ENCODE measurements at places on chromosomes 7 and 10.

- no peak for DNase-seq
Observed at GRCh38 chr7:142303650-142304049, 45.8 kb upstream of the PRSS58 start.

DNA sequence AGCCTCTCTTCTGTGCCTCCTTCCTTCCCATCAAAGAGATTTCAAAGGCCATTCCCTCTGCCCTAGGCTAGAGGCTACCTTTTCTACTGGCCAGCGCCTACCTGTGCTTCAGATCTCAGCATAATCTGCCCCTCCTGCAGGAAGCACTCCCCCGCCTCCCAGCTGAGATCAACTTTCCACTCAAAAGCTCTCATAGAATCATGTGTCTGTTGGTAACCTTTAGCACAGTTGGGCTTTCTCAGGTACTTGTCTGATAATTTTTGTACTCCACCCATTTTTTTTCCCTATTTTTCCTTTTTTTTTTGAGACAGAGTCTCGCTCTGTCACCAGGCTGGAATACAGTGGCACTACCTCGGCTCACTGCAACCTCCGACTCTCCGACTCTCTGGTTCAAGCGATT, 231.0 kb upstream of the PRSS58 start:
- DNase-seq: no peak

GRCh38 chr7:45973725-45974532, 52.9 kb upstream of the IGFBP3 start:
- no peak for DNase-seq

GRCh38 chr7:82539969-82540368, 96.4 kb upstream of the CACNA2D1 start:
- no peak for DNase-seq

- no peak for DNase-seq
Observed at GRCh38 chr7:108794466-108794865, 224.8 kb downstream of the DNAJB9 start.

GRCh38 chr10:104029521-104029860, 56.2 kb downstream of the COL17A1 start:
- DNase-seq: no peak

GRCh38 chr10:13758756-13759155, 172.0 kb downstream of the PRPF18 start:
- no peak for DNase-seq

DNA sequence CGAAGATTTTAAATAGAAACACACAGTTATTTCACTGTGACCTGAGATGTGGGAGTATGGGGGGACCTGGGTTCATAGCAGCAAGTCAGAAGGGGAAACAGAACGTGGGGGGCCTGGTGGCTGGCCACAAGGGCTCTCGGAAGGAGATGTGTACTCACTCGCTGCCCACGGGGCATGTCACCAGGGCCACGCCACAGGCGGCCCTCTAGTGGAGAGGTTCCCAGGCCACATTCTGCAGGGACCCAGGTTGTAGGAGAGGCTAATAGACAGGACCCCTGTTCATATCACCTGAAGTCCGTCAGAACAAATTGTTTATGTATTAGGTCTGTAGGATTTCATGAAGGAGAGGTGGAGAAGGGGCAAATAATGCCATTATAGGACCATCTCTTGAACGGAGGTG, 25.1 kb upstream of the SVOPL start:
- DNase-seq: no peak

- no peak for DNase-seq
Observed at GRCh38 chr10:88138319-88138848, 275.0 kb downstream of the PTEN start.

GRCh38 chr7:6433784-6434615, 13.8 kb downstream of the DAGLB start:
- DNase-seq: no peak

DNA sequence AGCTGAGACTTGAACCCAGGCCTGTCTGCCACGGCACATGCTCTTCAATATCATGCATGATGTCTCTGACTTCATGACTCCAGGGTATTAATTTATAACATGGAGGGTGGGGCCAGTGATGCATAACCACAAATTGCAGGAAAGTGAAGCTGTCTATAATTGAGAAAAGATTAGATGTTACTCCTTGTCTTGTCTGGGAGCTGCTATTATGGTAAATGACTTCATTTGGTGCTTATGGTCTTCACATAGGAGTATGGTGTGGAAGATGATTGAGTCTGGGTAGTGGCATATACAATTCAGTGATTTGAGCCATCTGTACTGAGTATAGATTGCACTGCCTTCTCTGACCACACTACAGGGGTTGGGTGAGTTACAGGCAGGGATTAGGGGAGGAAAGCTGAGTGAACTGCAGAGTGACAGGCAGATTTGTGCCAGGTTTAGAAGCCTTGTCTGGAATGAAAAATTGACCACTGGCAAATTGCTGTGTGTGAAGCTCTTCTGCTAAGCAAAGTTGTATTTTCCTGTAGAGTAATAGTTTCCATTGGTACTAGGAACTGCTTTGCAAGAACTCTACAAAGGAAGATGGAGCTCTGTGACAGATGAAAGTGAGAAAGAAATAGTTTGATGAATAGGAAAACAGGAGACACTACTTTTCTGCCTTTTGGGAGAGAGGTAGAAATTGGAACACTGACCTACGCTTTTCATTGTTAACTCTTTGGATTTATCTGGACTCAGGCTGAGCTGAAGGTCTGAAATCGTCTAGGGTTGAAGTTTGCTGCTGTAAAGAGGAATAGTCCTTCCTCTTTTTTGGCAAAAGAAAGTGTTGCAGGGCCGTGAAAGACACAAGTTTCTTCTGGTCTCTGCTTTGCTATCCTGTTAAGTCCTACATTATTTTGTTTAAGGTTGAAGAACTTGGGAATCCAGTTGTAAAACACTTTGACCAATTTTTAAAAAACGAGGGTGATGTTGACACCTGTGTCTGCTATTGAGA, 2.7 kb downstream of the SND1 start:
- no peak for DNase-seq

DNA sequence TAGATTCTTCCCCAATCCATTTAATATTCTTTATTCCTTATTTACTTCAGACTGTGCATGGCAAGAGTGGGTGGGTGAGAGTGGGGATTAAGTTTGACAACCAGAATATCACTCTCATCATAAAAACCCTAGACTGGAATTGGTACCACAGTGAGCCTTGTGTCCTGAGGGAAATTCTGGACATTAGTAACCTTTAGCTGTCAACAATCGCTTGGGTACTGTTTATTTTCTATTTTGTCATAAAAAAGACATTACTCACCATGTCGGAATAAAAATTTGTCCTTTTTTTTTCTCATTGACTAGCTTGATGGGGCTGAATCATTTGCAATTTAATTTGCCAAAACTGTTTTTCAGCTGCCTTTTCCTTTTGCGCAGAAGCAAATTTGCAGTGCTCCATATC, 176.1 kb upstream of the SEMA3C start:
- DNase-seq: no peak

- DNase-seq: no peak
Observed at GRCh38 chr7:86916277-86916825, 143.1 kb downstream of the ELAPOR2 start.

GRCh38 chr7:99128076-99128950, 15.6 kb downstream of the SMURF1 start:
- DNase-seq: no peak

- DNase-seq: no peak
Observed at GRCh38 chr10:108445746-108446145, 1281.2 kb upstream of the SORCS1 start.

DNA sequence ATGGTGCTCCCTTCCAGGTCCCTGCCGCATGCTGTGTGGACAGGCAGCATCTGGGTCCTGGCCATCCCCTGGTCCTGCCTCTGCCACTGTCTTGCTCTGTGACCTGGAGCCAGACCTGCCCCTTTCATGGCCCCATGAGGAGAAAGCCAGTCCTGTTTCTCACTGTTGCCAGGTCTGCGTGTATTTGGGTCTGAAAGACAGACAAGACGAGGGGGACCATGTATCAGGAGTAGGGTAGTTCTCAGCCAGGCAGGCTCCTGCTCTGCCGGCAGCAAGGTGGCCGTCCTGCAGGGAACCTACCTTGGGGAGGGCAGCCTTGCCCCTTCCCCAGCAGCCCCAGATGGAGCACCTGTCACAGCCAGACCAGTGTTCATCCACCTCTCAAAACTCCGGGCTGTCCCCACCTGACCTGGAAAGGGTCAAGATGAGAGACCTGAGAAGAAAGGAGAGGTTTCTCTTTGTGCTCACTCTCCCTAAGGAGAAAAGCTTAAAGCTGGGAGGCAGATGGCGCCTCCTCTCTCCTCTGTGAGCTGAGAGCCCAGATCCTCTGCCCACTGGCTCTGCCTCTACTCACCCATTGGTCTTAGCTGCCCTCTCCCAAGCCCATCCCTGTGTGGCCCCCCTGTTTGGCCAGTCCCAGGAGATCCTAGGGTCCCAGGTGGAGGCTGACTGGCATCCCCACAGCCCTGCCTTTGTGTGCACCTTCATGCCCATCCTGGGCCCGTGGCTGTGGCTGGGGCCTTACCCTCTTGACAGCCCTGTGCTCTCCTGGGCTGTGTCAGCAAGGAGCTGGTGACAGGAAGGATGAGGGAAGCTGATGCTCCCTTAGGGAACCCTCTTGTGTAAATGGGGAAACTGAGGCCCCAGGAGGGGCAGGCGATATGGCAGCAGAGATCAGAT, 116.1 kb upstream of the PCBD1 start:
- DNase-seq: no peak

GRCh38 chr10:132273966-132274365, 33.8 kb downstream of the STK32C start:
- no peak for DNase-seq

GRCh38 chr10:30748152-30748973, 118.8 kb upstream of the LYZL2 start:
- no peak for DNase-seq

DNA sequence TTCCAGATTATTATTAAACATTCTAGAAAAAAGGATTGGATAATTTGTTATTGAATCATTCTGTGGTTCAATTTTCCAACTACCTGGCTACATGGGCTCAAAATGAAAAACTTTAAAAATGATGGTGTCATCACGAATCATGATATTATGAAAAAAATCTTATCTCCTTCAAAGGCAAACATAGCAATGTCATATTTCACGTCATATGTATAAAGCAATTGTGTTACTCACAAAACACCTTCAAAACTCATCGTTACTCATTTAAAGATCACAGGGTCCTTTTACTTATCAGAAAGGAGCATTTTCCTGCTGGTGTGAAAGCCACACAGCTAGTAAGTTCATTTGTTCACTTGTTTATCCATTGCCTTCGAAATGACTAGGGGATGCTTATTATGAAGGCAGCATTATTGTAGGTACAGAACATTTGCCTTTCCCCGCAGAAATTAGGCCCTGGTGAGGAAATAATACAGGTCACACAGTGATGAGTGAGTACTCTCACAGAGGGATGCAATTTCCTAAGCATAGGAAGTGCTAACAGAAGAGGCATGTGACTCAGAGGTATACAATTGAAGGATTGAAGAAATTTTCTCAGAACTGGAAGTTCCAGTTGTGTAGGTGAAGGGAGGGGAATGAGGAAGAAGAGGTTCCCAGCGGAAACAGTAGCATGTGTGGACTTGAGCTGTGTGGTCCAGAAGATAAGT, 478.7 kb downstream of the INHBA start:
- no peak for DNase-seq

DNA sequence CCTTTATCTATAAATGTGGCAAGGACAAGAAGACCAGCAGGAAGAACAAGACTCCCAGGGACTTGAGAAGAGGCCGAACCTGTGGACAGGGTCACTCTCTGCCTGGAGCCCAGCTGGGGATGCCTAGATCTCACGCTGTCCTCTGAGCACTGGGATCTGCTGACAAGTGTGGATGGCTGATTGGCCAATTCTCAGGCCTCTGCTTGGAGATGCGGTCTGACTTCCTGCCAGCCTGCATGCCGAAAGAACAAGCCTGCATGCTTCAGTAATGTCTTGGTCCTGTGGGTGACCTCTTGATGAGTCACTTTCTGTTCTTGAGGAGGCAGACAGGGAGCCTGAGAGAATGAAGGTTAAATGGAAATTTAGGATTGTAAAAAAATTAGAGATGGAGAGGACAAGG, 84.7 kb downstream of the TMEM178B start:
- no peak for DNase-seq

DNA sequence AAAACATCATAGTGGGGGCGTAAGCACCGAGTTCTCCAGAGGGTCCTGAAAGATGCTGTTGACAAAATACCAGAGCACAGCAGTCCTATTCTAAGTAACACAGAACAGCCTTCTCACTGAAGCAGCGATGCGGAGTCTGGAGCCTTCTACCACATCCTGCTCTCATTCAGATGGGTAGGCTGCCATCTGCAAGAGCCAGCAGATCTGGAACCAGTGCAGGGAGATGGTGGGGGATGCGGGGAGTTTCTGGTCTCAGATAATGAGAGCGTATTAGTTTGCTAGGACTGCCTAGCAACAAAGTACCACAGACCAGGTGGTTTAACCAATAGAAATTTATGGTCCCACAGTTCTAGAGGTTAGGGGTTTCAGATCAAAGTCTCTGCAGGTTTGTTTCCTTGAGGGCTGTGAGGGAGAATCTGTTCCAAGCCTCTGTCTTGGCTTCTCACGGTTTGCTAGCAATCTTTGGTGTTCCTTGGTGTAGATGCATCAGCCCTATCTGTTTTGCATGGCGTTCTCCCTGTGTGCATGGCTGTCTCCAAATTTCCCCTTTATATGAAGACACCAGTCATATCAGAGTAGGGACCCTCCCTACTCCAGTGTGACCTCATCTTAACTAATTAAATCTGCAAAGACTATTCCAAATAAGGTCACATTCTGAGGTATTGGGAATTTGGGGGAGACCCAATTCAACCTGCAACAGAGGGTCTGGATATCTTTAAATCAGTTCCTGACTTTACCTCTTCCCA, 52.0 kb upstream of the STEAP1B start:
- DNase-seq: no peak

DNA sequence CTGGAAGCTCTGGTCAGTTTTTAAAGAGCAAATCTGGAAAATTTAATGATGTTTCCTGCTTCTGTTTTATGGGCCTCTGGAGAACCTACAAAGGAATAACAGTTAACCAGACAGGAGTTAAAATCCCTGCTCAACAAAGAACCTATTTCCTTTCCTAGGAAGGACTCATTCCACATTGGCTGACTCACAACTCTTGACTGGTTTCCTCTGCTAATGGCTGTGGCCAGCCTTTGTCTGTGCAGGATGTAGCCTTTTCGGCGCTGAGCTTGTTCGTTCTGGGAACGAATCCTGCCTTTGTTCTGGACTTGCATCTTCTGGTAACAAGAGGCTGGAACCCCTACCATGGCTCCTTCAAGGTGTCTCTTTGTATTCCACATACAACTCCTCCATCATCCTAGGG, 112.8 kb upstream of the PDCD4 start:
- no peak for DNase-seq

- DNase-seq: no peak
Observed at GRCh38 chr10:60820093-60820754, 41.9 kb downstream of the CDK1 start.

GRCh38 chr10:53697038-53697437, 924.5 kb upstream of the MBL2 start:
- no peak for DNase-seq
